GM12865 (cell line): ENCODE measurements at places on chromosomes 1 and 21.

- DNase-seq, result peak; percentile 61
Observed at GRCh38 chr1:7902478-7903085, 38.1 kb downstream of the TNFRSF9 start.

GRCh38 chr21:42189431-42189830, 29.5 kb upstream of the ABCG1 start:
- no peak for DNase-seq

DNA sequence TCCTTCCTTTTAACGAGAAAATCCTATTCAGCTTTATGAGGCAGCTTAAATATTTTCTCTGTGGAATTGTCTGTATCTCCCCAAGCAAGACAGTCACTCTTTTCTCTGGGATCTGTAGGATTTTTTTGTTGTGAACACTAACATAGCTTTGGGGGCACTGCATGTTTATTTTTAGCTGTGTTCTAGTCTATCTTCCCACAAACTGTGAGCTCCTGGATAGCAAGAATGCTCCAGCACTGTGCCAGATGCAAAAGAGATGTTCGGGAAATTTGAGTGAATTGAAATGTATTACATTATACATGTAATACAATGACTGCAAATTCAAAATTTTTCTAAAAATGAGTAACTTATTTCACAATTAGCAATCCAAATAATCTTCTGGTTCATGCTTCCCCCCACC, 282.2 kb downstream of the PLPP3 start:
- DNase-seq, result no peak

DNA sequence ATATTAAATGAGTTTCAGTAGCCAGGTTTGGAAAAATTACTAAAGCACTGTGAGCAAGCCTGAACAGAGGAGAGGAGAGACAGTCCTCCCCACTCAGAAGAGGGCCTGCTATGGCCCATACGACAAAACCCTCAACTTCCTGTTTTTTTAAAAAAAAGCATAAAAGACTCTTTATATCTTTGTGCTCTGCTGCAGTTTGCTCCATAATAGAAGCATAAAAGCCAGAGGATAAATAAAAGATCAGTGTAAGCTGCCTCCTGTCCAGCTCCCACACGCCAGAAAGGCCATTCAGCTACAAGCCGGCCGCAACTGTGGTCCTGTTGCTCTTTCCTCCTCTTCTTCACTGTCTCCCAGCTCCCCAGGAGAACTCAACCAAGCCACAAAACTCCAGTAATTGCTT, 37.8 kb downstream of the NID1 start:
- DNase-seq, result no peak

DNA sequence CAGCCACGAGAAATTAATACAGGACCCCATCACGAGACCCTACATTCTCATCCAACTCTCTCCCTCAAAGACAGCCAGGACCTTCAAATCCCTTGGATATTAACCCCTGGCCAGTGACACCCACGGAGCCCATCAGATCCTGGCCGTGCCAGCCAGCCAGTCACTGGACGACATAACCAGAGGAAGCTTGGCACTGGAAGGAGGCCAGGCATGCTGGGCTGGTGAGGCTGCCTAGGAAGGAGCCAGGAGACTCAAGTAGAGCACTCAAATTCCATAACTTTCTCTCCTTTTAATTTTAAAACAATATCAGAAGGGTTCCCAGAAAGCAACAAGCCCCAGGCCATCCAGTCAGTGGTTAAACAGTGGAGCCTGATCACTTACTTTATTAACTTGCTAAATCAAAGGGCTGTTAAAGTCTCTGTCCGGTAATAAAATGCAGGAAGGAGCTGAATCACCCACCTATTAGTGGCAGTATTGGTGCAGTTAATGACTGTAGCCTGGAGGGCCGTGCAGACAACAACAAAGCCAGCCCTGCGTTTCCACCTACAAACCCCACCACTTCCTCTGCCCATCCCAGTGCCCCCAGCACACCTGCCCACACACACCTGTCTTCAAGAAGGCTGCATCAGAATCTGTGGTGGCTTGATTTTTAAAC, 78.0 kb downstream of the HIVEP3 start:
- DNase-seq, result peak; percentile 1

DNA sequence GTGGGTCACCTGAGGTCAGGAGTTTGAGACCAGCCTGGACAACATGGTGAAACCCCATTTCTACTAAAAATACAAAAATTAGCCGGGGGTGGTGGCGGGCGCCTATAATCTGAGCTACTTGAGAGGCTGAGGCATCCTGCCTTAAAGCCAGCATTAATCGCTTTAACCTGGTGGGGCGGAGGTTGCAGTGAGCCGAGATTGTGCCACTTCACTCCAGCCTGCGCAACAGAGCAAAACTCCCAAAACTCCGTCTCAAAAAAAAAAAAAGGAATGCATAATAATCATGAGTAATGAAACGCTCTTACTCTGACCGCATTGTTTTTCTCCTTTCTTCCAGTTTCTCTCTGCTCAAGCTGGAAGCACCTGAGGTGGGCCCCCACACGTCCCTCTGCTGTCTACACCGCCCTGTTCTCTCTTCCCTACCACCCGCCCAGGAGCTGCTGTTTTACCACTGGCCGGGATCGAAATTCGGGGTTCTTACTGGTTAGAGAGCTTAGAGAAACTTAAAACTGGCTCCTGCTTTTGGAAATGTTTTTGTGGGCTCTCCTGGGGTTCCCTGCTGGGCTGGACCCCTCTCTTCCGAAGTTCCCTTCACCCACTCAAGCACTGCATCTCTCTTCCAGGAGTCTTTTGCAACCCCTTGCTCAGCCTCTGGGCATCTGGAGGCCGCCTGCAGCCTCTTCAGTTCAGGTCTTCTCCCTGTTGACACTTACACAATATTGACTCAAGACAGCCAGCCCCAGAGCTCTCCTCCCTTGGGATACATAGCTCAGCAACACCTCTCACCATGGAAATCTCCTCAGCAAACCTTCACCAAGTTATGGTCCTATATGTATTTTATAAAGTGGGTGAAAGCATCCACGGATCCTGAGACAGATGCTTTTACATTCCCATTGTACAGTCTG, 62.5 kb downstream of the FAM163A start:
- no peak for DNase-seq

DNA sequence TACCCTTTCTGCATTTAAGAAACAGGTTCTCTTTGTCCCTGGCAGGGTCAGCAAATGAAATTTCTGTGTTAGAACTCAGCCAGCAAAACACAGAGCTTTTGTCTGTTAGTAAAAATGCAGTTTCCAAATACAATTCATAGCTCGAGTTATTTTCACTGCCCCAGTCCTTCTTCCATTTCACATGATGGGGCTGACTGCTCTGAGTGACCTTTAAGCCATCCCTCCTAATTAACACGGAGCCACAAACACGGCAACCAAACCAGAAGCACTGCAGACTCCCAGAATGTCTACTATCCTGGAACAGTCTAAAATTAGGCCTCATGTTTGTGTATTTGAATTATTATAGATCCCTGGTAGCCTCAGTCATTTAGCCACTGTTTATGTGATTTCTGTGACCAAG, 99.1 kb upstream of the RGS4 start:
- no peak for DNase-seq

DNA sequence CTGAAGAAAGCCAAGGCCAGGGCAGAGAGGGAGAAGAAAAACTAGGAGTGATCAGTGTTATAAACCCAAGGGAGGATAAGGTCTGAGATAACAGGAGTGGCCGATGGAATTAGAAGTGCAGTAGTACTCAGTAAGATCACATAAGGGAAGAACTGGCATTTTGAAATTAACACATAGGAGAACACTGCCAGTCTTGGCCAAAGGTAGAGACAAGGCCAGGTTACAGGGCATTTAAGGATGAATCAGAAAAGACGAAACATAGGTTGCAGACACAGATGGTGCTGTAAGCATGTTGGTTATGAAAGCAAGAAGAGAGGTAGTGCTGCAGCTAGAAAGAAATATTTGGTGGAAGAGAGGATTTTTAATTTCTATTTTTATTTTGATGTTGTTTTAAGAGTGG, 278.9 kb upstream of the SNX7 start:
- DNase-seq, result no peak

GRCh38 chr1:28755701-28756100, 19.0 kb downstream of the YTHDF2 start:
- no peak for DNase-seq

DNA sequence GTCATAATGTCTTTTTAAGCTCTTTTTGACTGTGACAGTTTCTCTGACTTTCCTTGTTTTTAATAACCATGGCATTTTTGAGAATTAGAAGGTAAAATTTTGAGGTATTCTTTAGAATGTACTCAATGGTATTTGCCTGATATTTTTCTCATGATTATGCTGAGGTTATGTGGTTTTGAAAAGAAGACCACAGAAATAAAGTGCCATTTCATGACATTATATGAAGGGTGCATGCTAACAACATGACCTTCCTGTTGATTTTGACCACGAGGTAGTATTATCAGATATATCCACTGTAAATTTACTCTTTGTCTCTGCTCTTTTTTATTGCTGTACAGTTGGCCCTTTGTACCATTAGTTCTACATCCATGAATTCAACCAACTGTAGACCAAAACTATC, 1418.5 kb downstream of the PLA2G4A start:
- DNase-seq, result no peak

GRCh38 chr1:229075716-229076115, 195.2 kb upstream of the RAB4A start:
- DNase-seq, result no peak

DNA sequence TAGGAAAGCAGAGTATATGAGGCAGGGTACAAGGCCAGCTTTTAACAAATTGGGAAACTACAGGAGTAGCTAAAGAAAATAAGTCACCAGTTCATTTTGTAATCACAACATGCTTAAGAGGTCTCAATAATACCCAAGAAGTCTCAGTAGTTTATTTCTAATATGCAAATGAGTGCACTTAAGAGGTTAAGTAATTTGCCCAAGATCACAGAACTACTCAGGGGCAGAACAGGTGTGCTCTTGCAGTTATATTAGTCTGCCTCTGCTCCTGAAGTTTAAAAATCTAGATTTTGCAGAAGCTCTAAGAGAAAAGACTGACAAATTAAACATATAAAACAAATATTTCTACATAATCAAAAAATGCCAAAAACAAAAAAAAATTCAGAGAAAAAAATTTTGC, 6.9 kb downstream of the EPS15 start:
- peak; percentile 51 for DNase-seq

GRCh38 chr21:44874497-44875315, 1.2 kb upstream of the PTTG1IP start:
- DNase-seq, result peak; percentile 57

- DNase-seq, result no peak
Observed at GRCh38 chr1:22689505-22689904, 21.1 kb upstream of the EPHB2 start.

DNA sequence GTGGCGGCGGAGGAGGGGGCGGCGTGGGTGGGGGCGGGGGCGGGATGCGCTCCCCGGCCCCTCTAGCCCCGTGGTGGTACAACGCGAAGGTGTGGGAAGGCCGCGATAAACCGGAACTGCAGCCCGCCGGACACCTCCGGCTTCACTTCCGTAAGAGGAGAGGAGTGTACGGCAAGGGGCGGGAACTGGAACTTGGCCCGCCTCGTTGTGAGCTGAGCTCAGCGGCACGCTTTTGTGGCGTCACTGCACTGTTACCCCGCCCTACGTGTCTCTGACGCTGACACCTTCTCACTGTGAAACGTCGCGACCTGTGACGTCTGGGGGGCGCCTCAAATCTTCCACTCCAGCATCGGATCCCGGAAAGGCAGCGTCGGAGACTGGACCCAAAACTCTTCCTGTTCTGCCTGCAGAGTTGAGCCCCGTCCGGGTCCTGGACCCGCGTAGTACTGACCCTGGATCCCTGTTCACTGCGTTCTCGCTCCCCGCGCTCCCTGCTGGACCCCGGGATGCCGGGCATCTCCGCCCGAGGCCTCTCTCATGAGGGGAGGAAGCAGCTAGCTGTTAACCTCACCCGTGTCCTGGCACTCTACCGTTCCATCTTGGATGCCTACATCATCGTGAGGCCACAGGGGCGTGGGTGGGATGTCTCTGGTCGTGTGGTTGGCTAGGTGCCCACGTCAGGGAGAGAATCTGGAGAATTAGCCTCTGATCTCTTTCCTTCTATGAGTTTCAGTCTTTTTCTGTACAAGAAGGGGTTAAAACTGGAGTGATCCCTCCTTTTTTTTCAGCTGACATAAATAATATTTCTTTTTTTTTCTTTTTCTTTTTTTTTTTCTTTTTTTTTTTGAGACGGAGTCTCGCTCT, at the start of gene ISG20L2:
Gene ISG20L2 (minus strand): TSS at position 168 of the 864 bp plus-strand sequence. CDS start 1,114 bp downstream, outside the sequence.
- peak; percentile 98 for DNase-seq

- DNase-seq, result no peak
Observed at GRCh38 chr1:234540404-234540762, 61.4 kb upstream of the TARBP1 start.

DNA sequence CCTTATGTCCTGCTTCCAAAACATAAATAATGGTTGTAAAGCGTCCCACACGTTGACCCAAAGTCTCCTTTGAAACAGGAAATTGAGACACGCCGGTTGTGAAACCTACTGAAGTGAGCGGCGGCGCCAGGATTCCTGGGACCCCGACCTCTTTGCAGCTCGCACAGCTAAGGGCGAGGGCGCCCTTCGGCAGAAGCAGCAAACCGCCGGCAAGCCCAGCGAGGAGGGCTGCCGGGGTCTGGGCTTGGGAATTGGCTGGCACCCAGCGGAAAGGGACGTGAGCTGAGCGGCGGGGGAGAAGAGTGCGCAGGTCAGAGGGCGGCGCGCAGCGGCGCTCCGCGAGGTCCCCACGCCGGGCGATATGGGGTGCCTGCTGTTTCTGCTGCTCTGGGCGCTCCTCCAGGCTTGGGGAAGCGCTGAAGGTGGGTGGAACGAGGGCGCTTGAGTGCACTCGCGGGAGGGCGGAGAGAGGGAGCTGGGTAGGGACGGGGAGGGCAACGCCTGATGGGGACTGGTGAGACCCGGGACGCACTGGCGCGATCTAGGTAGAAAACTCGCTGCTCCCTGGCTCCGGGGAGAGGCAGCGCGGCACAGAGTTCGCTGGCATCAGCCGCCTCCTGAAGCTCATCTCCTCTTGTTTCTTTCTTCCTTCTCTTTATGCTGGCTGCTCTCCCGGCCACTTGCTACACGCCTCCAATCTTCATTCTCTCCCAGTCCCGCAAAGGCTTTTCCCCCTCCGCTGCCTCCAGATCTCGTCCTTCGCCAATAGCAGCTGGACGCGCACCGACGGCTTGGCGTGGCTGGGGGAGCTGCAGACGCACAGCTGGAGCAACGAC, at the start of gene CD1D:
Gene CD1D (plus strand): TSS at position 155 of the 836 bp plus-strand sequence. CDS start 207 bp downstream, at position 362.
- DNase-seq, result peak; percentile 20

DNA sequence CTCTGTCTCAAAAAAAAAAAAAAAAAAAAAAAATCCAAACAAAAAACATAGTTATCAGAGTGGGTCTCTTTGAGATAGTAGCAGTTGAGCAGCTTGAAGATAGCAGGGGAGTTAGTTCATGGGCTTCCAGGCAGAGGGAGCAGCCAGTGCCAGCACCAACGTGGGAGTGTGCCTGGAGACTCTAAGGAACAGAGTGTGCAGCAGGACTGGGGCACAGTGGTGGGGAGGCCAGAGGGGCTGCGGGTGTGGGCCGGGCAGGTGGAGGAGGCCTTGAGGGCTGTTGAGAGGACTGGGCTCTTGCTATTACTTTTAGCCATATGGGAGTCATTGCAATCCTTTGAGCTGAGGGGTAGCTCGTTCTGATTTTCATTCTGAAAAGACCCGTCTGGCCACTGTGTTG, 63.8 kb downstream of the RYR2 start:
- DNase-seq, result no peak
